ENCODE measurements at places on chromosomes 1 and 21. TPM values are rescaled to one million over a fixed set of nuclear protein-coding genes. Genes with fewer than 3 reads are reported as not detected.

KIF26B gene
- total RNA-seq = 0.49 TPM

DNA sequence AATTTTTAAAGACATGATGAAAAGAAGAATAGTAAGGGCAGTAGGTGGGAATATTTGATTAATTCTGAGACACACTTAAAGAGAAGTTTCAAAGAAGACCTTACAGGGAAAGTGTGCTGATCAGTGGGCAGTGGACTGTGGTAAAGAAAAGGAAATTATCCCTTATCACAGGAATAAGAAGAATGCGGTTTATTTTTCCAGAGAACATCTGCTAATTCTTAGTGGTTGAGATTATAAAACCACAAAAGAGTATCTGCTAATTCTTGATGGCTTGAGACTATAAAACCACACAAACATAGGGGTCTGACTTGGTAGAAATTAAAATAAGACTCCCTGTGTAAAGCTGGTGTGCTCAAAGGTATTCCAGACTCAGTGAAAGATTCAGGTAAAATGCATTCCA lies 60.0 kb upstream of the KCTD3 start:
- H3K4me3 ChIP-seq = no peak overlapping the region
- H3K4me1 ChIP-seq = no peaks in the 10 kb centered on the region
- no peaks in the 10 kb centered on the region for H3K36me3 ChIP-seq
- DNase-seq = no peak

GRCh38 chr1:47646676-47647075 lies 208.8 kb downstream of the FOXD2 start:
- no peak overlapping the region for H3K4me3 ChIP-seq
- no peaks in the 10 kb centered on the region for H3K27me3 ChIP-seq
- H3K36me3 ChIP-seq = no peaks in the 10 kb centered on the region
- DNase-seq = no peak
- H3K4me1 ChIP-seq = peaks cover 29% of the 10 kb centered on the region

DNA sequence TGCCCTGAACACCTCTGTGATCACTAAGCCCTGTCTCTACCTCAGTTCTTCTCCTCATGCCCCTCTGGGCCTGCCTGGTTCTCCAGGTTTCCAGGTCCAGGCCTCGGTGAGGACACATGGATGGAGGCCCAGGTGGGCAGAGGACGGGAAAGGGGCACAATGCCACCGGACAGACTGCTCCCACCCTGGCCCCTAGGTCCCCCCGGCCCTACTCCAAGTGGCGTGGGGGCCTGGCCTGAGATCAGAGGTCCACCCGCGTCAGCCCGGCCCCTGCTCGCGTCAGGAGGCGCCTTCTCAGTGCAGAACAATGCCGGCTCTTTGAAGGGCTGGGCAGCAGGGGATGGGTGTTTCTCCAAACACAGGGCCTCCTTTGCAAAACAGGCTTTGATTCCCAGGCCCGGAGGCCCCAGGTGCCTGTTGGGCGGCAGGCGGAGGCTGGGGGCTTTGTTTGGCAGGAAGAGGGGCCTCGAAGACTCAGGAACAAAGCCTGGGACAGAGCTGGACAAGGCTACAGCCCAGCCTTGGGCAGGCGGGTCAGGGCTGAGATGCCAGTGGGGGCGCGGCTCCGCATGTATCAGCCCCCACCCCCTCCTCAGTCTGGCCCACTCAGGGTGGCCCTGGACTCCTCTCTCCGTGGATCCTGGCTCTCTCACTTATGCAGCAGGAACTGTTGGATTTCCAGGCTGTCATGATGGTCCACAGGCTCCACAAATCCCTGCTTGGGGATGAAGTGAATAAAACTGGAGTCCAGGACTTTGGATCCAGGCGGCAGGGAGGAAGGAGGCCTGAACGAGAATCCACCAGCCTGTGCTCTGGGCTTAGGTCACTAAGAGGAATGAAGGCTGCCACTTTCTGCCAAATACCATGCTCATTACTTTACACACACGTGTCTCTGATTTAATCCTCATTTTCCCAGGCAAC lies 77.4 kb upstream of the SLC2A1 start:
- no peaks in the 10 kb centered on the region for H3K27me3 ChIP-seq
- no peak overlapping the region for H3K4me3 ChIP-seq
- H3K4me1 ChIP-seq = peaks cover 11% of the 10 kb centered on the region

GRCh38 chr1:199512037-199512710 lies 515.3 kb upstream of the NR5A2 start:
- H3K36me3 ChIP-seq = no peaks in the 10 kb centered on the region
- no peaks in the 10 kb centered on the region for H3K27me3 ChIP-seq
- no peak overlapping the region for H3K4me3 ChIP-seq
- no peaks in the 10 kb centered on the region for H3K4me1 ChIP-seq
- no peak overlapping the region for H3K27ac ChIP-seq

DNA sequence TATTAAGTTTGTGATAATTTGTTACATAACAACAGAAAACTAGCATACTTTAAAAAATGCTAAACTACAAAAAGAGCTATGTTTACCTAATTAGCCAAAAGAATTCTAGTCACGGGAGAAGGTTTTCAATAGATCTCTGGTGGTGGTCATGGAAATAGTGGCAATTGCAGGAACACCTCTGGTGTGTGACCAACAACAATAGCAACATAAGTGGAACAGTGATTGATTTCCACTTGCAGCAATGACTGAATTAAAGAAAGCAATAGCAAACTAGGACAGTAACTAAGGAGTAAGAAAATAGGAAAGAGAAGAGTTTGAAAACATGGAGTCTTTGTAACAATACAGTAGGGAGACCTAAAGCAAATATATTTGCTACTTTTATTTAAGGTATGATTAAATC lies 171.3 kb upstream of the ADGRL4 start:
- H3K4me3 ChIP-seq = no peak overlapping the region
- no peak for DNase-seq
- no peak overlapping the region for H3K27ac ChIP-seq
- H3K27me3 ChIP-seq = no peaks in the 10 kb centered on the region
- H3K36me3 ChIP-seq = no peaks in the 10 kb centered on the region

- no peaks in the 10 kb centered on the region for H3K27me3 ChIP-seq
- no peak overlapping the region for H3K4me3 ChIP-seq
- no peak overlapping the region for H3K27ac ChIP-seq
- H3K36me3 ChIP-seq = no peaks in the 10 kb centered on the region
- peaks cover 62% of the 10 kb centered on the region for H3K4me1 ChIP-seq
Observed at GRCh38 chr1:225765982-225766674, 11.5 kb upstream of the SRP9 start.

- H3K4me3 ChIP-seq = no peak overlapping the region
- no peak for DNase-seq
- H3K36me3 ChIP-seq = no peaks in the 10 kb centered on the region
- no peak overlapping the region for H3K27ac ChIP-seq
- H3K4me1 ChIP-seq = peaks cover 20% of the 10 kb centered on the region
Observed at GRCh38 chr1:64549464-64550239, 79.7 kb downstream of the CACHD1 start.

- no peaks in the 10 kb centered on the region for H3K4me1 ChIP-seq
- no peak overlapping the region for H3K4me3 ChIP-seq
- no peaks in the 10 kb centered on the region for H3K36me3 ChIP-seq
Observed at GRCh38 chr21:33368124-33368523, 35.1 kb upstream of the IFNGR2 start.

GRCh38 chr1:206732992-206733391 lies 37.6 kb upstream of the IL19 start:
- peaks cover 10% of the 10 kb centered on the region for H3K4me1 ChIP-seq
- no peaks in the 10 kb centered on the region for H3K27me3 ChIP-seq
- H3K36me3 ChIP-seq = peaks cover 3% of the 10 kb centered on the region

SELENBP1 gene
- 30.9 TPM for total RNA-seq

DNA sequence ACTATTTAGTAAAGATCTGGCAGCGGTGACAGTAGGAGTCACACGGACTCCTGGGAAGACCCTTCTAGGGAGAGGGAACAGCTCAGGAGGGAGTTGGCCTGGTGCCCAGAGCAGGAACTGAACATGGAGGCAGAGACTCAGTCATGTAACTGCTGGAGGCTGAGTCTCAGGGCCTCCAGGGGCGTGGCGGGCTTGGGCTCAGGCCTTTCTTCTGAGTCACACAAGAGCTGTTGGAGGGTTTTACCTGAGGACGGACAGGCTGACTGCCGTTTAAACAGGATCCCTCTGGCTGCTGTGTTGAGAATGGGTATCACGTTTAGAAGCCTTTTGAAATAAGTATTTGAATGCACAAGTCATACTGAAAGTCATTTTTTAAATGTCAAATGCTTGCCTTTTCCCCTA lies 7.2 kb upstream of the ETS2 start:
- no peaks in the 10 kb centered on the region for H3K27me3 ChIP-seq
- no peaks in the 10 kb centered on the region for H3K36me3 ChIP-seq

- no peak for DNase-seq
- no peaks in the 10 kb centered on the region for H3K36me3 ChIP-seq
- peaks cover 53% of the 10 kb centered on the region for H3K4me1 ChIP-seq
- peak overlapping the region; percentile 56 for H3K27ac ChIP-seq
Observed at GRCh38 chr1:246588159-246588721, 22.0 kb downstream of the CNST start.

GRCh38 chr1:189150624-189151023 lies 1327.0 kb downstream of the BRINP3 start:
- no peak overlapping the region for H3K27ac ChIP-seq
- no peaks in the 10 kb centered on the region for H3K4me1 ChIP-seq
- H3K36me3 ChIP-seq = no peaks in the 10 kb centered on the region
- H3K27me3 ChIP-seq = no peaks in the 10 kb centered on the region
- no peak for DNase-seq

CD34 gene
- total RNA-seq = 57.5 TPM

RPS6KA1 gene
- 22.8 TPM for total RNA-seq

GRCh38 chr1:68255301-68255700 lies 23.0 kb upstream of the WLS start:
- H3K4me1 ChIP-seq = no peaks in the 10 kb centered on the region
- H3K4me3 ChIP-seq = no peak overlapping the region
- no peaks in the 10 kb centered on the region for H3K36me3 ChIP-seq
- H3K27ac ChIP-seq = no peak overlapping the region
- DNase-seq = no peak

All from vagina (tissue), 2 donors.